ENCODE measurements at places on chromosomes 3 and 15.
A peak's percentile ranks its signal among the peaks of the same experiment; 100 is the strongest.

DNA sequence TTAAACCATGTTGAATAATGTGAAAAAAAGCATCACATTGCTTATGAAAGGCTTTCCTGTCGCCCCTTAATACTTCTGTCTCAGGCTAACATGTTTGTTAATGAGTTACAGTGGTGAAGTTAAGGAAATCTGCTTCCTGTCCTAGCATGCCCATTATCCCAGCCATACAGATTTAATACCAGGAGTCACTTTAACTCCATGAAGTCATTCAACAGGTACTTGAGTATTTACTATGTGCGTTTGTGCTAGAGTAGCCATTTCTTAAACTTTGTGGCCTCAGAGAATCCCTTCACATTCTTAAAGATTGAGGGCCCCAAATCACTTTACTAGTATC lies 10.1 kb upstream of the SETD5 start:
- no peak for DNase-seq

GRCh38 chr15:99454941-99455788 lies 110.6 kb upstream of the MEF2A start:
- DNase-seq = no peak

DNA sequence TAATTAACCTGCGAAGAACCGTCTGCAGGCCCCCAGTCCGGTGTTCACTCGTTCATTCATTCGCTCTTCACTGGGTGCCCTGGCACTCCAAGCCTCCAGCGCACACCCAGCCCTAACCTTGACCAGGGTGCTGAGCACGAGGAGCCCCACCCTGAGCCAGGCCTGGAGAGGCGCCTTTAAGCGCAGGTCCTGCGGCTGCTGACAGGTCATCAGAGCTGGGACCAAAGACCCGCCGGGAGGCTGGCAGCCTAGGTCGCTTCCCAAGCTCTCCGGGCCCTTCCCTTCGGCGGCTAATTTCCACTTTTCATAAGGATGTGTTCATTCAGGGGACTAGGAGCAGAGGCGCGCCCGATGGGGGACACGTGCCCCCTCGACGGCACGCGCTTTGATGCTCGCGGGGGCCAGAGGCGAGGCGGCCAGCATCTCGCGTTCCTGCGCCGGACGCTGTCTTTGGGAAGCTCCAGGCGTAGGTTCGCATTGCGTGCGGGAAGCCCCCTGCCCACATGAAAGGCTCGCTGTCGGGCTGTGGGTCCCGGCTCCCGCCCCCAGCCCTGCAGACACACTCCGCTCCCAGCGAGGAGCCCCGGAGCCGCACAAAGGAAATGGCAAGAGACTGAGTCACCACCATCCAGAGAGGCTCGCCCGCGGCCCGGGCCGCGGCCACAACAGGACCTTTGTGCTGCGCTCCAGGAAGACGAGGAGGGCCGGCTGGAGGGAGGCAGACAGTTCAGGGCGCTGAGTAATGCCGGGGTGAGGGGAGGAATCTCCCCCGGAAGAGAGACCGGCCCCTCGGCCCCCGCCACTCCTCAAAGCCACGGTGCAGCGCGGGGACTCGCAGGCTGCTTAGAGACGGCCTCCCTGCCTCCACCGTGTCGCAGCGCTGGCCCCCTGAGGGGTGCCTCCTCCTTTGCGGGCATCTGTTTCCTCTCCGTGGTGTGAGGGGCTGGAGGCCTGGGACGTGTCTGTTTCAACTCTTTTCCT lies 266.4 kb upstream of the HES1 start:
- no peak for DNase-seq

DNA sequence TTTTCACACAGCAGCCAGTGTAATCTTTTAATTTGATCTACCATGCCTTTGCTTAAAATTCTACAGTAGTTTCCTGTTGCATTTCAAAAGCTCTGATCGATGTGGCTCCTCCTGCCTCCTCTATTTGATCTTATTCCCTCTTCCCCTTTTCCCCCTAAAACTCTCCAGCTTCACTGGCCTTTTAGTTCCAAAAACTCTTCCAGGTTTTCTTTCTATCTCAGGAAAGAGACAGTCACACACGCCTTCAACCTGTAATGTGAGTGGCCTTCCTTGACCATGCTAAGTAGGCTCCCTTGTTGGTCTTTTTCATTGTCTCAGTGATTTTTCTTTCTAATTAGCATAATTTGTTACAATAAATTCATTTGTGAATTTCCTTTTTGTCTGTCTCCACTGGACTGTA lies 985 bp downstream of the TEX9 start:
- DNase-seq = no peak

DNA sequence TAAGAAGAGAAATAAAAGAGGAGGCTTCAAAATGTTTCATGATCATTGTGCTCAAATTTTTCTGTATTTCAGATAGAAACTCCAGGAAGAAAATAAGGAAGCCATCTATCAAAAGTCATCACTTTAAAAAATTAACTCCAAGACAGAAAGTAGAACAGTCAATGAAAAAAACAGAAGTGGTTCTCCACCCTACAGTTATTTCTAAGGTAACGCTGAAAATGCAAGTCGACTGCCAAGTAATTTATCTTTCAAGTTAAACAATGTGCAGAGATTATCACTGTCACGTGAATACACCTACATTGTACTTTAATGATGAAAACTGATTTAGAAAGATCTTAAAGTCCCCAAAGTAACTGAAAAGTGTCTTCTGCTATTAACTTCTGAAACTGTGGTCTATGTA lies 78.5 kb upstream of the SNRPA1 start:
- DNase-seq = no peak

GRCh38 chr15:60480888-60481287 lies 1.9 kb upstream of the ICE2 start:
- DNase-seq = no peak

DNA sequence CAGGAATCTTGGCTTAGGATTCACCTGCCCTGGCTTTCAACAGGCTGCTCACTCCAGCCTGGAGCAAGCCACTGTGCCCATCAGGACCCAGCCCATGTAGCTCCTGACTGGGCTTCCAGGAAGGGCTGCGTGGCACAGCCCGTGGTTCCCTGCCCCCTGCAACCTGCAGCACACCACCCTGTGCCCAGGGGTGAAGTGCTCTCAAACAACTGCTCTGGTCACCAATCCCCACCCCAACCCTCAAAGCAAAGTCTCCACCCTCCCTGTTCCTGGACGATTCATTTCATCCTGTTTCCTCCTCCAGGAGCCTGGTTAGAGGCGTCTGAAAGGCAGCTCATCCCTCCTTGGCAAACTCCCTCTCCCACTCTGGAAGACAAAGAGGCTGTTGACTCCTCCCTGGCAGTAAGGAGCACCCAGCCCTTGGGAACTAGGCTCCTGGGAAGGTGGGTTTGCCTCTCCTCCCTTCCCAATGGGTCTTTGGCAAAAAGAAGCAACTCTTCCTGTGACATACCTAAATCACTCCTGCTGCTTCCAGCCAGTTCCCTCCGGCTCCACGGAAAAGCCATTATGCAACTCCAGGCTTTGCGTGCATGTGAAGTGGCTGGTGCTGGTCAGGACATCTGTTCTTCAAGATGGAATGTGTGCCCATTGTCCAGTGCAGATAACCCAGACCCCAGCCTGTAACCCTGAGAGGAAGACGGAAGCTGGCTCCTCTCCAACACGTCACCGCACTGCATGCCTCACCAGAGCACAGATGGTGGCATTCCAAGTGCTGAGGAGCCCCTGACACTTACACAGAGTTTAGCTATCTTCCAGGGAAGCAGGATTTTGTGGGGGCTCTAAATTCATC lies 29.1 kb upstream of the VIPR1 start:
- no peak for DNase-seq

DNA sequence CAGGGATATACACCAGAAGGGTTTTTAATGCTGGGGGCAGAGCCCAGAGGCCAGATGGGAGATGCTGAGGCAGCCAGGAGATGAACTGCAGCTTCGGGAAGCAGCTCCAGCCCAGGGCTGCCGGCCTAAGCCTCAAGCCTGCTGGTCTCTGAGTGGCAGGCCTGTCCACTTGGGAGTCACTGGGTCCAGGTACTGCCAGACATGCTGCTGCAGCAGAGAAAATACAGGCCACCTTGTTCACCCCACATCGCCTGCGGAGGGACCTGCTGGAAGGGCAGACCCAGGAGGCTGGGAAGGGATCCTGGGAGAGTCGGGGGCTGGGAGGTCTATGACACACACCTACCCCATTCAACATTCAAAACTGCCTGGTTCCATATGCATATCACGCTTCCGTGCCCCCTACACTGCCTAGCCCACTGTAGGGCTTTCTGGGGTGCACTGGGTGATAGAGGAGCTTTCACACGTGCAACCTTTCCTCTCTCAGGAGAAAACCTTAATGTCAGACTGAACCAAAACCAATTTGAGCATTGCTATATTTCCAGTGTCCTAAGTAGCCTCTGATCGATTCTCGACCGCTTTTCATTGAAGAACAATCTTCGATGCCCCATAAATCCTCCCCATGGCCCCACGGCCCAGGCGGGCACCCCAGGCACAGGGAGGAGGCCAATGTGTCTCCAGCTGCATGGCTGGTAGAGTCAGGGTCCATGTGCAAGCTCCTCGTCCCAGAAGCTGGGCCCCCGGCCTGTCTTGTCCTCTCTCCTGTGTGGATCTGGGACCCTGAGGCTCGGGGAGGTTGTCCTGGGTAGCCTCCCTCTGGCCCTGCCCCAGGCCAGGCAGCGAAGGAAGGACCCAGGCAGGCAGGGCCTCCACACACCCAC lies 147.4 kb downstream of the ATP10A start:
- no peak for DNase-seq

- DNase-seq = no peak
Observed at GRCh38 chr3:127660621-127661251, 12.0 kb upstream of the ABTB1 start.

DNA sequence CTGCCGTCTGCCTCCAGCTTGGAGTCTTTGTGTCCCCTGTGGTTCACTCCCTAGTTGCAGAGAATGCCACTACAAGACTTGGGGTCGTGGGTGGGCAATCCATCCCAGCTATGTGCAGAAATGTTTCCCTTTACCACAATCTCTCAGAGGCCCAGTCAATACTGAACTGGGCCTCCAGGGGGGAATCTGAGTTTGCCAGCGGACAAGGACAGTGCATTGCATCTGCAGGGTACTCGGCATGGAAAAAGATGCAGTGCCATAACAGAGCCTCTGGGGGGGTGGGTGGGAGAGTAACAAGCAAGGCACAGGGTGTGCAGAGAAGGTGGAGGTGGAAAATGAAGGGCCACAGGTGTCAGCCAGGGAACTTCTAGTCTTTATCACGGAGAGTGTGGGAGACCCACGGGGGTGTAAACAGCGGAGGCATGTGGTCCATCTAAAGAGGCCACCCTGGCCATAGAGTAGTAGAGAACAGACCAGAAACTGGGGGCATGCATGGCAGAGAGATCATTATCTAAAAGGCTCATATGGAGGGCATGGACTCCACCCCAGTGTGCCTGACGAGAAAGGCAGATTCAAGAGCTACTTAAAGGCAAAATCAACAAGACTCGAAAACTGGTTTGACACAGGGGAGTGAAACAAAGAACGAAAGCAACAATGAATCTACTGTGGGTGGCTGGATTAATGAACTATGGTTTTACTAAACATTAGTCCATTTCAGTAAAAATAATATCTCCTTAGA lies 182.4 kb downstream of the ANXA2 start:
- DNase-seq = no peak

DNA sequence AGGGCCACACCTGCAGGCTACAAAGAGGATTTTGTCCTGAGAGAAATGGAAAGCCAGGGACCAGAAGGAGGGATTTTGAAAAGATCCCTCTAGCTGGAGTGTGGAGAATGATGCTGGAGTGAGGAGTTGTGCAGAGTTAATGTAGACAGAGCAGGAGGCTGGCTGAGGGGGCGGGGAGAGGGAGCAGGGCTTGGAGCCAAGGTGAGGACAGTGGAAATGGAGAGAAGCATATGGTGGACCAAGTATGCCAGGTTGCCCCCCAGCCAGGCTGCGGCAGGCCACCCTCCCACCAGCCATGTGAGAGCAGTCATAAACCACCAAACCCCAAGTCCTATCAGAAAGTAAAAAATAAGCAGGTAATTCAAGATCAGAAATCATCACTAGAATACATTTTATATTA lies 14.7 kb downstream of the RARRES1 start:
- no peak for DNase-seq

DNA sequence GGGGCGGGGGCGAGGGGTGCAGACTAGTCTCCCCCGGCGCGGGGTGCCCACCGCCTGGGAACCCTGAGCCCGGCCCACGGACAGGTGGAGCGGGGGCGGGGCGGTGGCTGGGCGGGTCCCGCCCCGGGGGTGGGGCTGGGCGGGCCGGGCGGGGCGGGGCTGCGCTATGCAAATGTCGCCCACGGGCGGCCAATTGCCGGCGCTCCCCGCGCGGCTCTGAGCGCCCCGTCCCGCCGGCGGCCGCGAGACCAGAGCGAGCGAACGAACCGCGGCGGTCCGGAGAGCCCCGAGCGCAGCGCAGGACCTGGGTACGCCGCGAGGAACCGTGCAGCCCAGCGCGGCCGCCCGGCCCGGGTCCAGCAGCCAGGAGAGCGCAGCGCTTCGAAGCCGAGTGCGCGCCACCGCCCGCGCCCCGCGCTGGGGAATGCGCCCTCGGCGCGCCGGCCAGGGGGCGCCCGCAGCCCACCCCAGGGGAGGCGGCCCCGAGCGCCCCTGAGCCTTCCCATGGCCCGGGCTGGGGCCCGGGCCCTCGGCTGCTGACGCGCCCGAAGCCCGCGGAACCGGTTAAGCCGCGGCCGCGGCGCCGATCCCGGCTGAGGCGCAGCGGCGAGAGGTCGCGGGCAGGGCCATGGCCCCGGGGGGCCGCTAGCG lies at the start of gene SEMA3F:
Gene SEMA3F, plus strand, starts transcription at position 485 of the 651 bp plus-strand sequence. CDS start 4,299 bp downstream, outside the sequence.
- DNase-seq = peak; percentile 90

- DNase-seq = no peak
Observed at GRCh38 chr3:15288331-15289035, 43.9 kb downstream of the SH3BP5 start.

DNA sequence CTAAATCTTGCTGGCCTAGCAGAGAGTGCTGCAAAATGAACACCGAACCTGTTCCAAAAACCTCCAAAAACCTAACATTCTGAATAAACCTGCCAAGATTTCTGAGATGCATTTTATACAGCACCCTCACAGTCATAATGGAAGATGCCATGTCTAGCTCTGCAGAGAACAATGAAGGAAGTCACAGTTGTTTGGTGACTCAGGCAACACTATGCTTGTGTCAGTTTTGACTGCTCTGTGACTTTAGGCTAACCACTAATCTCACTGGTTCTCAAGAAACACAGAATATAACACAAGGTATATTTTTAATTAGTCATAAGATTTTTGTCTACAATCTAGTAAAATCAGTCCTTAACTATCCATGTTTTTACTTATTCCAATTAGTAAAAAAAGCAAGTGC lies 606.6 kb downstream of the TBL1XR1 start:
- DNase-seq = no peak

DNA sequence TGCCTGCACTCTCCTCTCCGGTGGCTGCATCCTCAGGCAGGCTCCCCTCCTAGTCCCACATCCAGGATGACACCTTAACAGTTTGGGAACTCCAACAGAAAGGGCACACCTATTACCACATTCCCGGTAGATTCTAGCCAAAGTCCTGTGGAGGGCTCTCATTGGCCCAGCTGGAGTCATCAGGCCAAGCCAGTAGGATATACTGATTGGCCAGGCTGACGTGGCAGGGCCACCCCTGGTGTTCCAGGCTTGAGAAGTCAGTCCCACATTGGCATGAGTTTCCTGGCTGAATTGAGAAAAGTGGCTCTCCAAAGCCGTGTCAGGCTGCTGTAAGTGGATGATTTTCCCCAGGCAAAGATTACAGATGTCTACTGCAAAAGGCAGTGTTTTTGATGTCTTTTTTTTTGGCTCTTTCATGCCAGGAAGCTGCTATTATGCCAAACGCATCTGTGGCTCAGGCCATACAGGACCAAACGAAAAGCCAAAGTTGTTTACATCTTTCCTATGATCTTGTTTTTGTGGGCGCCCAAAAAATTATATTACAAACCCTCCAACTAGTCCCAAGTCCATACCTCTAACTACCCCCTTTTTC lies 6.6 kb upstream of the BLM start:
- no peak for DNase-seq

All from CD4-positive, alpha-beta T cell (primary cell).